ENCODE measurements at places on chromosomes 13 and 19. TPM values are rescaled to one million over a fixed set of nuclear protein-coding genes. Genes with fewer than 3 reads are reported as not detected.

Gene CYP2S1
- 0.41 TPM for total RNA-seq

Gene GAPDHS
- total RNA-seq = not detected

Gene ATP1A3
- total RNA-seq = 149 TPM

Gene MAU2
- total RNA-seq = 20.8 TPM

Gene BTBD2
- total RNA-seq = 41.2 TPM

Gene ZNF480
- total RNA-seq = 11.4 TPM

Gene PDE4C
- 1.2 TPM for total RNA-seq

Gene IZUMO2
- total RNA-seq = not detected

Gene ZNF234
- total RNA-seq = 30.6 TPM

Gene ZNF429
- total RNA-seq = 28.5 TPM

Gene B3GNT8
- total RNA-seq = 2.0 TPM

Gene SULT2A1
- not detected for total RNA-seq

Gene C13orf42
- total RNA-seq = under 0.01 TPM

Gene PRSS57
- total RNA-seq = not detected

Measured in frontal cortex (tissue), 4 donors.